Tongue (tissue), 3 donors: ENCODE measurements at places on chromosomes 4 and X. TPM values are rescaled to one million over a fixed set of nuclear protein-coding genes. Genes with fewer than 3 reads are reported as not detected.

GRCh38 chrX:7112071-7112470, 35.4 kb upstream of the STS start:
- DNase-seq, result no peak

DNA sequence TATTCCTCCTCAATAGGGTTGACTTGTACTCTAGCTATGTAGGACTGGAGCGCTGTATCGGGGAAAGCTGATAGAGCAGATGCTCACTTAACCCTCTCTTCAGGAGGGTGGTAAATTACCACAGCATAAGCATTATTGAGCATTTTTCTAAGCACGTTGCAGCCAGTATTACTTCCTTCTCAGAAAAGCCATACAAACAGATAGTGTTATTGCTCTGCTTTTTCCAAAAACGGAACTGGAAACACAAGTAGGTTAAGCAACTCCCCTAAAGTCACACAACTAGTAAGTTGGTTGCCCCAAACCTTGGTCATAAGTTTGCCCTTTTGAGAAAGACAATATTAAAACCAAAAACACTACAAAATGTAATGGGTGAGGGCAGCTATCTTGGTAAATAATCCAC, 73.9 kb downstream of the REELD1 start:
- DNase-seq, result no peak

Gene HSFX3
- not detected for total RNA-seq

GRCh38 chr4:142954415-142954814, 108.3 kb upstream of the INPP4B start:
- no peak for DNase-seq

DNA sequence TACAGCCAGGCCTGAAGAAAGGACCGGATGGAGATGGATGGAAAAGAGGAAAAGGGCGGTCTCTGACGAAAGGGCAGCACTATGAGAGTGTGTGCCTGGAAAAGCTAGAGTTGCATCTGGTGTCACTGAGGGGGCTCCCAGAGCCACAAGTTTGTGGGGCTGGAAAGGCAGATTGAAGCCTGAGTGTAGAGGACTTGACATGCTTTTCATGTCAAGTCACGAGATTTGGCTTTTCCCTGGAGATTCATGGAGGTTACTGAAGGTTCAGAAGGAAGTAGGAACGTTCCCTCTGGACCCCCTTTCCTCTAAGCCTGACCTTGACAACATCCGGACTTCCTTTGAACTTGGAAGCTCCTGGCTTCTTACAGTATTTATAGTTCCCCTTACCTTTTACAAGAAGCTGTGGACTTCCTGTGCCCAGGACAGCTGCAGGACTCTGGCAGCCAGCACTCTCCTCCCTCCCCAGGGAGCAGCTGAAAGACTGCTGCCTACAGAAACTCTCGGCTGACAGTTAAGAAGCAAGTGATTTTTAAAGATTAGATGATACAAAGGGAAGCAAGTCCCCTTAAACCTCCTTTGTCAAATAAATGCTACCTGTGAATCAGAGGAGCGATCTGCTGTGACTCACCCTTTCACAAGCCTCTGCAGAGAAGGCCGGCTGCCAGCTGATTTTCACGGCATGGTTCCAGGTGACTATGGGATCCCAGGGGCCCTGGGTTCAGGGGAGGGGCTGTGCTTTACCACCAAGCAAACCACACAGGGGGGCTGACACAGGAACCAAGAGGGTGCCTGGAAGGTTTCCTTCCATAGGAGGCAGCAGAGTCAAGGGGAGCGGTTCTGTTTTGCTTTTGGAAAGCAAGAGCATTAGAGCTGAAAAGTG, 72.9 kb upstream of the STIM2 start:
- peak; percentile 81 for DNase-seq

GRCh38 chr4:1201851-1202525, 29.6 kb upstream of the SPON2 start:
- peak; percentile 38 for DNase-seq

DNA sequence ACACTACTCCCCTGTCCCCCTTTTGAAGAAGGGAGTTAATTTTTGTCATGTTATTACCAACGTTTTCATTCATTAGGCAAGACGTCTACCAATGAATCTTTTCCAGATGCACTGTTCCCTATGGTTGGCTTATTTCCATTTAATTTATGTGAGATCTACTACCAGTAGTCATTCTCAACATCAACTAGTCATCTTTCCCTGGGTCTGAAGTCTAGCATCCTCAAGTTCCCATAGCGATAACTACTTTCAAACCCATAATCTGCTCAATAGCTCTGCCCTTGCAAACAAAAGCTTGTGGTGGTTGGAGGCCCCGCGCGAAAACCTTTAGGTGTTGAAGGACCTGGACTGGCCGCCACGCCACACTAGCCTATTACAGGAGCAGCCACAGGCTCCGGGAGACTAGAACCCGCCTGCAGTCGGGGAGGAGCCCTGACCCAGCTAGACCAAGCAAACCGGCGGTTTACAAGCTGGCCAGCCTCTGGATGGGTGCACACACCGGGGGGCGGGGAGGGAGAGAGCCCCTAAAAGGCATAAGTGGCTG, 746 bp downstream of the PPAT start:
- peak; percentile 66 for DNase-seq

Gene AFM
- not detected for total RNA-seq

Gene ENPEP
- 31.5 TPM for total RNA-seq

Gene OTC
- not detected for total RNA-seq

Gene WNK3
- total RNA-seq, result 2.7 TPM

DNA sequence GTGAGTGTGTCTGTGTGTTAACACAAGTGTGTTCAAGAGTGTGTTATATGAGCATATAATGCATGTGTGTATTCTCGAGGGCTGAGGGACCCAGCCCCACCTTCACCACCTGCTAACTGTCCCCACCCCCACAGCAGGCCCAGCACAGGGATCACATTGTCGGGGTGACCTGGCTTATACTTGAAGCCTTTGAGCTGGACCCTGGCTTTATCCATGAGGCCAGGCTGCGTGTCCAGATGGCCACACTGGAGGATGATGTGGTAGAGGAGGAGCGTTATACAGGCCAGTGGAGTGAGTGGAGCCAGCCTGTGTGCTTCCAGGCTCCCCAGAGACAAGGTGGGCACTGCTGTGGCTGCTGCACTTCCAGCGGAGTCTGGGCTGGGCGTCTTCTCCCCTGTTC, 7.6 kb downstream of the IL9R start:
- no peak for DNase-seq

DNA sequence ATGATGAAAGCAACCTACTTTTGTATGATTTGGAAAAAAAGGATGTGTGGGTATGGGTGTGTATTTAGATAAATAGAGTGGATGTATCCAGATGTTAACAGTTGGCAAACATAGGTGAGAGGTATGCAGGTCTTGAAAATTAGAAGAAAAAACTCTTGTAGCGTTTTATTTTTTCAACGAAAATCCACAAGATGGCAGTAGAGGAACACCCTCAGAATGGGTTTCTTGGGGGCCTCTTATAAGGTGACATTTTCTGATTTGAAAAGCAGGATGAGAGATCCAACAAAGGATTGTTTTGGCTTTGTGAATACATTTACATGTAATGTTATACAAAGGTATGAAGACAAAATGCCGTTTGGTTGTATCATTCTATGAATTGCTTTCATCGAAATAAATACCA, 68.3 kb downstream of the FMR1NB start:
- DNase-seq, result peak; percentile 63
